ENCODE measurements at places on chromosomes 11 and 22.

- no peak for DNase-seq
These were observed 196.1 kb upstream of the TBCEL start for GRCh38 chr11:120827820-120828219.

DNA sequence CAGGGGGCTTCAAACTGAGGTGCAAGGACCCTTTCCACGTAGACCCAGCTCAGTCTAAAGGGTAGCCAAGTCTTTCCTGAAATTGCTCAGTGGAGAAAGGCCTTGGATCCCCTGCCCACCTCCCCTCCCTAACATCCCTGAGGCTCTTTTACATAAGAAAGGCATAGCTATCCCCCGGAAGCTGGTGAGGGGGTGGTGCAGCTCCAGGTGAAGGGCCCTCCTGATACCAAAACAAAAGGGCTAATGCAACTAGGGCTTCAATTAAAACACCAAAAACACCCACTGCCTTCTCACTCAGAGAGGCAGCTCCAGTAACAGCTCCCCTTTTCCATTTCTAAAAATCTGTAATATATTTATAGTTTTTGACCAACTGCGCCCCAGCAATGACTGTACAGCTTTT is 5.8 kb downstream of the SHANK2 start:
- DNase-seq = no peak

- DNase-seq = no peak
These were observed 31.6 kb upstream of the CRYBB3 start for GRCh38 chr22:25167834-25168601.

GRCh38 chr11:112408517-112408916 is 147.9 kb upstream of the PLET1 start:
- DNase-seq = no peak

- DNase-seq = no peak
These were observed 1375.8 kb downstream of the BRD1 start for GRCh38 chr22:48451891-48452290.

GRCh38 chr22:37601540-37602442 is 6.8 kb upstream of the GGA1 start:
- DNase-seq = peak; percentile 33

GRCh38 chr11:16745950-16746605 is 7.6 kb downstream of the C11orf58 start:
- peak; percentile 18 for DNase-seq

DNA sequence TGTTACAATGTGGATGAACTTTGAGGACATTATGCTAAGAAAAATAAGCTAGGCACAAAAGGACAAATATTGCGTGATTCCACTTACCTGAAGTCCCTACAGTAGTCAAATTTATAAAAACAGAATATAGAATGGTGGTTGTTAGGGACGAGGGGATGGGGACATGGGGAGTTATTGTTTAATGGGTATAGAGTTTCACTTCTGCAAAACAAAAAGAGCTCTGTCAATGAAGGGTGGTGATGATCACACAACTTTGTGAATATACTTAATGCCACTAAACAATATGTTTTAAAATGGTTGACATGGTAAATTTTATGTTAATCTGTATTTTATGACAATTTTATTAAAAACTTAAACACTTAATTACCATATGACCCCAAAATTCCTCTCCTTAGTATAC is 26.1 kb downstream of the INTS4 start:
- DNase-seq = no peak

DNA sequence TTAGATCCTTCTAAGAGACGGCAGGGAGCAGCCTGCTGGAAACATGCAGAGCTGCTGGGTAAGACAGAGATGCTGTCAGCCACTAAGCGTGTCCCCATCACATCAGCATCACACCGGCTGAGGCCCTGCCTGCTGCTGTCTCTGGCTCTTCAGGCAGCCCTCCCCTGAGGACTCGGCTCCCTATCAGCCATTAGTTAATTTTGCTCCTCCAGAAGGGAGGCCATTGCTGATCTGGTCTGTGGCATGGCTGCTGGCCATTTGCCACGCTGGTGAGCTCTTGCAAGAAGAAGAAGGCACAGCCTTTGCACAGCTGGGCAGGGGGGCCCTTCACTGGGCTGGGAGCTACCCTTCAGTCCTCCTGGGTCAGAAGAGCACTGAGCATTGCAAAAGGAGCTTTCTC is 131.2 kb upstream of the PARVA start:
- no peak for DNase-seq

GRCh38 chr11:61071208-61071681 is 31.0 kb upstream of the CD5 start:
- DNase-seq = no peak

DNA sequence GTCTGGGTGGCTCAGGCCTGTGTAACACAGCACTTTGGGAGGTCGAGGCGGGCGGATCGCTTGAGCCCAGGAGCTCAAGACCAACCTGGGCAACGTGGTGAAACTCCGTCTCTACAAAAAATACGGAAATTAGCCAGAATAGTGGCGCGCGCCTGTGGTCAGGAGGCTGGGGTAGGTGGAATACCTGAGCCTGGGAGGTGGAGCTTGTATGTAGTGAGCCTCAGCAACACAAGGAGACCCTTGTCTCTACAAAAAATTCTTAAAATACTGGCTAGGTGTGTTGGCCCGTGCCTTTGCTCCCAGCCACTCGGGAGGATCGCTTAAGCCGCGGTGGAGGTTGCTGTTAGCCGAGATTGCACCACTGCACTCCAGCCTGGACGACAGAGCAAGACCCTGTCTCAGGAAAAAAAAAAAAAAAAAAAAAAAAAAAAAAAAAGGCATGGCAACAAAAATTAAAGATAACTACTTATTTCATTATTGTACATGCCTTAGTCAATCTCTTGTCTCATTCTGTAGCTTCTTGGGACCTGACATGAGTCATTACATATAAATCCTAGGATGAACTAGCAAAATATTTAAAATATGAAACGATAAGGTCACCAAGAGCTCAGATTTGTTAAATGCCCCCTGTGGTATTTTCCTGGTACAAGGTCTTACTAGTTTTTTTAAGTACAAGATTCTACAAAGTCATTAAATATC is 1.1 kb downstream of the TAF1D start:
- DNase-seq = peak; percentile 47

GRCh38 chr22:45009606-45010531 is at the start of gene PHF21B:
TSS of gene PHF21B (minus strand) at chr22:45010005. CDS start at chr22:45009549, 456 bp downstream.
- peak; percentile 15 for DNase-seq

DNA sequence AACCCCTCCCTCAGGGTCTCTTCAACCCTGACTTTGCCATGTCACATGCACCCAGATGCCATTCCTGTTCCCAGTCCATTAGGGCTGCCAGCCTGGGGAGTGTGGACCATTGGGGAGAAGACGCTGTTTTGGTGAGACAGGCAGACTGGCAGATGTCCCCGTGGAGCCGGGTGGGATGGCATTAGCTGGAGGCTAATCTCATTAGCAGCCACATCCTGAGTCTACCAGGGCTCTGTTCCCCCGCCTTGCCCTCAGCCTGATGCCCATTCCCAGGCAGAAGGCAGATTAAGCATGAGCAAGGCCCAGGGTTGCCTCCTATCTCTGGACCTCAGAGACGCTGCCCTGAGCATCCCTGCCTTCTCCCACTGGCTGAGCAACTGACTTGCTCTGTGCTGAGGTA is 46.4 kb upstream of the ALX4 start:
- no peak for DNase-seq

DNA sequence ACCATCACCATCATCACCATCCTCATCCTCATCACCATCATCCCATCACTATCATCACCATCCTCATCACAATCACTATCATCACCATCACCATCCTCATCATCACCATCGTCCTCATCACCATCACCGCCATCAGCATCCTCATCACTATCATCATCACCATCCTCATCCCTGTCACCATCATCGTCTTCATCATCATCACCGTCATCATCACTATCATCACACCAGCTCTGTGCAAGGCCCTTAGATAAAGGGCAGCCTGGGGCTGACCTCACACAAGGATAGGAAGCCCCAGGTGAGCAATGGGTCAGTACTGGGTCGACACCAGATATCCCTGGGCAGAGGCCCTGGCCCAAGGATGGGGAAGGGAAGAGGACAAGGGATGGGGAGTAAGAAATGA is 16.1 kb downstream of the RTN4R start:
- DNase-seq = no peak

DNA sequence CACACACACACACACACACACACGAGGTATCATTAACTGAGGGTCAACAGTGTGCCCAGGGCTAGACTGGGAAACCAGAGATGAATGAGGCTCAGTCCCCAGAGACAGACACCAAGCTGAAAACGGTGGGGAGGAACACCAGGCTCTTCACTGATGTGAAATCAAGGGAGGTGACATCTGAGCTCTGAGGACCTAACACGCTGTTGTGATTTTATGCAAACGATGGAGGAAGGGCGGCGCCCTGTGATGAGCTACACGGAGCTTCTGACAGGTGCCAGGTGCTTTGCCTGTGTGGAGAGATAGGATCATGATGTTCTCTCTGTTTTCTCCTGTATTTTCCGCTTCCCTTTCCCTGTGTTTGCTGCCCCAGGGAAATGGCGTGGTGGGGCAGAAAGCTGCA is 6.5 kb upstream of the CYB5R3 start:
- no peak for DNase-seq
